NCI-H460 (cell line): ENCODE measurements at places on chromosomes 13 and 19.
A peak's percentile ranks its signal among the peaks of the same experiment; 100 is the strongest.

DNA sequence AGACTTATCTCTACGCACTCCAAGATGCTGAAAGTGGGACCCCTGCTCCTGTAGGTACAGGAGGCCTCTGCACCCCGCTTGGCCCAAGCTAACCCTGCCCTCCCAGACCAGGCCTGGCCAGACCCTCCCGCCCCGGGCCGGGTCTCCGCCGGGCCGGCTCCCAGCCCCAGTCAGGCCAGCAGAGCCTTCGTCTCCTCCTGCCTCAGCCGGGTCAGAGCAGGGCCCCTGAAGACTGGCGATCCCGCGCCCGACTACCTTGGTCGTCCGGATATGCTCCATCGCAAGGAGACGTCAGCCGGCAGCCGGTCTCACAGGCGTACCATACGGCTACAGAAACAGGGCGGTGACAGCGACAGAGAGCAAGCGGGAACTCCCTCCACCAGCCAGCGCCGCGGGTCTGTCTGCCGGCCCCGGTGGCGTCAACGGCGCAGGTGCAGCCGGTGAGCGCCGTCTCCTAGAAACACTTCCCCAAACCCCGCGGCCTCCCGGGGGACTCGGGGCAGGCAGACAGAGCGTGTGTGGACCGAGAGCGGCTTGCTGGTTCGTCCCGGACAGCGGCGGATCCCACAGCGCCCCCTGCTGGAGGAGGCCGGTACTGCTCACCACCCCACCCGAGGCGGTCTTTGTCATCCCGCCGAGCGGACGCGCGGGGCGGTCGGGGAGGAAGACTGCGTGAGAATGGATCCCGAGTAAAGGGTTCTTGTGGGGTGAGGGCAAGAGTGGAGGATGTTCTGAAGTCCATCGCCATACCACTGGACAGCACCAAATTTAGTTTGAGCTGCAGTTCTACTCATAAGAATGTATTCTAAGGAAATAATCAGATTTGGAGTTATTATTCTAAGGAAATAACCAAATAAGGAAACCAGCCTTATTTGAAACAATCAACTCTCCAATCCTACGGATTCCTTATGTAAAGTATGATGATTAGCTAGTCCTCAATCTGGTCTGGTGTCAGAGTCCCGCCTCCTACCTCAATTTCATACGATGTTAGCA, at the start of gene MTMR6:
Gene MTMR6, minus strand, starts transcription at position 520 of the 993 bp plus-strand sequence. Its CDS starts 241 bp downstream, at position 279.
- DNase-seq, result peak; percentile 59

DNA sequence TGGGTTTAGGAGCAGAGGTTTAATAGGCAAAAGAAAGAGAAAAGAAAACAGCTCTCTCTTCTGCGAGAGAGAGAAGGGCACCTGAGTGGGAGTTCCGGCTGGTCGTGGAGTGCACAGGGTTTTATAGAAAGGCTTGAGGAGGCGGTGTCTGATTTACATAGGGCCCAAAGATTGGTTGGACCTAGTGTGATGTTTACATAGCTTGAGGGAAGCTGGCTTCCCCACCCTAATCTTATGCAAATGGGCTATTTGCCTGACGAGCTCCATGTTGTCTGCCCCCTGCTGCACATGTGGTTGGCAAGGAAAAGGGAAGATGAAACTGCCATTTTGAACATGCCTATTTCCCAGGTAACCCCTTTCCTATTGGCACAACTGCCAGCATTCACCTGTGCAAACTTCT, 21.5 kb upstream of the MEDAG start:
- no peak for DNase-seq

DNA sequence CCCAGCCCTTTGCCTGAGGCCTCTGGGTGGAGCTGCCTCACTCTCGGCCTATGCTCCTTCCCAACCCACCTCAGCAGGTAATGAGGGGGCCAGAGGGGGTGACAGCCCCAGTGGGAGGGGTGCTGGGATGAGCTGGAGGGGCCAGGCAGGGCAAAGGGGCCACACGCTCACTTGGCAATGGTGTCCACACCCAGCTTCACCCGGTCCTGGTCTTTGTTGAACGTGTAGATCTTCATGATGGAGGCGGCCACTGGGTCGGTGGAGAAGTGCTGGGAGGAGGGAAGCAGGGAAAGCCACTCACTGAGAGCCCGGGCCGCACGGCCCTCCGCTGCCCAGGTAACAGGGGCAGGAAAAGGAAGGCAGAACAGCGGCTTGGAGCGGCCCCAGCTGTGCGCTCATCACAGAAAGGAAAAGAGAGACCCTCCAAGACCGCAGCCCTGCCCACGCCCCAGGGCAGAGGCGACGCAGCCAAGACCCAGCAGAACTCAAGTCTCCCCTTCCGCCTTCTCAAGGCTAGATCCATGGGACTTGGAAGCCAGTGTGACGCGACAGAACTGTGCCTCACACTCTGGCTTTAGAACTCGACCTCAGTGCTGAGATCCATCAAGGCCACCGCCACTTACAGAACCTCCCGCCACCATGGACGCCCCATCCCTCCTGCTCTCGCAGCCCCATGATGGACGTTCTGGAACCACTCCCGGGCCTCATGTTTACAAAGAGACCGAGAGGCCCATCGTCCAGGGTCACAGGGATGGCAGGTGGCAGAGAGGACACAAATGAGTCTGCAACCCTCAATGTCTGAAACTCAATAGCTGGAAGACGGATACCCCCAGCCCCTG, 9.2 kb downstream of the UBXN6 start:
- no peak for DNase-seq

- no peak for DNase-seq
These were observed 4.6 kb downstream of the IGFL4 start for GRCh38 chr19:46035986-46036743.

DNA sequence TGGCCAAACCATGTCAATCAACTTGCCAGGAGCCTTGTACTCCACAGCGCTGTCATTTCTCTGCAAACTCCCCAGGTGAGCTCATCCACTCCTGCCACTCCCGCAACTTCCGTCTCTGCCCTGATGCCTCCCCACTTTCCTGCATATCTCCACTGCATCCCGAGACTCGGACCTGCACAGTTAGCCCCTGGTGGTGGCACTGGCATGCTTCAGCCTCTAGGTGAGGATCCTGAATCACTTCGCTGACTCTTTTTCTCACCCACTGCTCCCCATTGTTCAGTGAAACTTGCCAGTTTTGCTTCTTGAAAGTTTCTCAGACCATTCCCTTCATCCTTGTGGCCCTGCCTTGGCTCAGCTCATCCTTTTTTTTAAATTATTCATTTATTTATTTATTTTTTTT, 3.4 kb upstream of the CTU1 start:
- DNase-seq, result no peak

DNA sequence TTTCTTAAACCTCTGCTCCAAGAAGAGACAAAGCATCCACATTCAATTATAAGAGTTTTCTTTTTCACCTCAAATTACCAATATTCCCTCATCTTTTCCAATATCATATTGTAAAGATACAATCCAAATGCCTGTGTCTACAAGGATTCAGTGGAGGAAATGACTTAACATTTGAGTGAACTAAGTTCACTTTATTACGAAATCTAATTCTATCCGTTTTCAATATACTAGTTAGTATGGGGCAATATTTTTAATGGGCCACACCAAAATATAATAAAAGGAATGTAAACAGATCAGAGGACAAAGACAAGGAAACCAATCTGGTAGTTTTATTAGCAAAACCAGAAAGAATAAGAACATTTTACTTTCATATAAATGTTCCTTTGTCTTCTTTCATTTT, 136.0 kb downstream of the DCLK1 start:
- no peak for DNase-seq

DNA sequence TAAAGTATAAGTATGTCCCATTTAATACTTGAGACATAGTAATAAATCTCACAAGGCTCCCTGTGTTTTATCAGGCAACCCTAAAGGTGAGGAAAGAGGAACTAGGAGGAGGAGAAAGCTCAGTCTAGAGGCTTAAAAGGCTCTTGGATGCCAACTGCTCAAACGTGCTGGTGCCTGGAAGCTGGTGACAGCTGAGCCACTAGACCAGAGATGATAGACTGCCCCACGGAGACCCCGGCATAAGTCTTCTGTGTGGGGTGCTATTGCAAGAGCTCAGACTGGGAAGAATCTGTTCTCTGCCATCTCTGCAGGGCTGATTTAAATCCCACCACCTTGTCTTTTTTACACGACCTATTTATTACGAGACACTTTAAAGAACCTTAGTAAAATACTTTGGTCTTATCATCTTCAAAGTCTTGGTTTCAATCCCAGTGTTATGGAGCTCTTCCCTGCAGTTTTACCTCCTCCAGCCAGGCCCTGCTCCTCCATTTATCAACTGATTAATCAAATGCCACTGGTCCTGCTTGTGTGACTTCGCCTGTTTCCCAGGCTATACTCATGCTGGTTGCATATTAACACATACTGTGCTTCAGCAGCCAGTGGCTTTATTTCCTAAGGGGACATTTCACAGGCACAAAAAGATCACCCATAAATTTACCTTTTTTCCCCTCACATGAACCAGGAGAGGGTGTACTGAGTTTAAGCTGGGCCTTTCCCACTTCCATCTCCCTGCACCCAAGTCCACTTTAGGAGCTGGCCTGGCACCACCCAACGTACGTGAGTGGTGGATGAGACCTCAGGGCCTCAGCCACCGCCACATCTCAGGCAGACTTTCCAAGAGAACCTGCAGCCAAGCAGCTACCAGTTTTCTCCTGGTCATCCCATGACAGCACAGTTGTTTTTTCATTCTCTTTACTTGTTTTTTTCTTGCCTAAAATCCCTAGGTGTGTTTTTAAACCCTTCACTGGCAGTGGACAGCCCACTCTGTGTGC, 7.8 kb upstream of the ATP12A start:
- no peak for DNase-seq

DNA sequence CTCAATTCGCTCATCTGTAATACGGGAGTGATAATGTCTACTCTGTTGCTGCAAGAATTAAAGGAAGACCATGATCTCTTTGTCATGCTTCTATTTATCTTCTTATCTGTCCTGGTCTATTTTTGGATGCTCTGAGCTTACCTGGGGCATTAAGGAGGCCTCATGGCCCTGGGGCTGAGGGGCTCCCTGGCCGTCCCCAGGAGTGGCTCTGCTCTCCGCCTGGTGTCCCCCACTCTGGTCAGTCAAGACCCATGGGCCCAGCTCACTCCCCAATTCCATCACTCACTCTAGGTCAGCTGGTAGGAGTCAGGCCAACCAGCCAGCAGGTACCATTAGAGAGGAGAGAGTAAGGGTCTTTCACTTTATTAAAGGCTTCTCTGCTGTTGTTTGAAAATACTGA, 1.1 kb upstream of the CHST8 start:
- no peak for DNase-seq

DNA sequence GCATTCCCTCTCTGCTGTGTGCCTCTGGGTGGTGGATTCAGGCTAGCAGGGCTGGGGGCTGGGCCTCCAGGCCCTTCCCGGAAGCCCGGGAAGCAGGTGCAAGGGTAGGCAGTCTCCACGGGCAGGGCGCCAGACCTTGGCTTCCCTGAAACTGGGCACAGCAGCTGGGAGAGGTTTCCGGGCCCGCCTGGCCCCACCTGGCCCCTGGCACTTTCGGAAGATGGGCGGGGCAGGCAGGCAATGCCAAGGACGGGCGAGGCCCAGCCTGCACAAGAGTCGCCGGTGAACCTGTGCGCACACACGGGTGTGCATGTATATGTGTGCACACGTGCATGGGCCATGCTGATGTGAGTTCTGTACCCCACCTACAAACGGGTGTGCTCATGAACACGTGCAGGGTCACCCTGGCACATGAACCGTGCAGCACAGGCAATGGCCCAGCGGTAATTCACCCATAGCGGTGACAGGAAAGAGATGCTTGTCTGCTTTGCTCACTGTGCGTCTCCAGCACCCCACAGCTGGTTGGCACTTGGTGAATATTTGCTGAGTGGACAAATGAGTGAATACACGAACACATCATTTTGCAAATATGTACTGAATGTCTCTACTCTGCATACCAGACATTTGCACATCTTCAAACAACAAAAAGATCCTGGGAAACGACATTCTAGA, 15.3 kb downstream of the GADD45B start:
- DNase-seq, result no peak

DNA sequence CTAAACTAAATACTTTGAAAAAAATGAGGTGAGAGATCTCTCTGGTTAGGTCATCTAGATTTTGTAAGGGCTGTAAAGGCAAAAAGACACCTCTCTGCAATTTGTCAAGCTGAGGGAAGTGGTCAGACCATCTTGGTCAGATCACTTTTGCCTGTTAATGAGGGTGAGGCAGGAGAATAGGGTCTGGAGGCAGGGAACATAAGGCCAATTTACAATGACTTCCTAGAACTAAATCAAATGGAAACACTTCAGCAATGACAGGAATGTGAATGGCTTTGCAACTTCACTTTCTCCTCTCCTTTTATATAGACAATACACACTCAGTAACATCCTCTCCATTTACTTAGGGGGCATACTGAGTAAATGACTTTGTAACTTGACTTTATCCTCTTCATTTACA, 1653.4 kb downstream of the SLITRK5 start:
- no peak for DNase-seq

DNA sequence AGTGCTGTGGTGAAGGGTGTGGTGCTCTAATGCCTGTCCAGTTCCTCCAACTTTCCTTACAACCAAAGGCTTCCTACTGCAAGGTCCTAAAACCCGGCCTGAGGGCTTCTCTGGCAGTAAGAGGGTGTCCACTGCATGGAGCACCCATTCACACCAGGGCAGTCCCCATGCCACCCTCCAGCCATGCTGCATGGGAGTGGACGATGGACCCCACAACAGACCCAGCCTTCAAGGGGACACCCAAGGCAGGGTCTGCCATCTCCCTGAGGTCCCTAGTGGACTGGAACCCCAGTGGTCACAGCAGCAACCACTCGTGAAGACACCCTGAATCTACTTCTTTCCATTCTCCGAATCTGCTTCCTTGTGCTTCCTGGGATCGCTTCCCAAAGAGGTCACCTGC, 117.6 kb upstream of the SOX1 start:
- no peak for DNase-seq

GRCh38 chr19:50792272-50793250, 2.3 kb downstream of the ACP4 start:
- DNase-seq, result no peak

- no peak for DNase-seq
These were observed 516.3 kb upstream of the HTR2A start for GRCh38 chr13:47413112-47413511.

DNA sequence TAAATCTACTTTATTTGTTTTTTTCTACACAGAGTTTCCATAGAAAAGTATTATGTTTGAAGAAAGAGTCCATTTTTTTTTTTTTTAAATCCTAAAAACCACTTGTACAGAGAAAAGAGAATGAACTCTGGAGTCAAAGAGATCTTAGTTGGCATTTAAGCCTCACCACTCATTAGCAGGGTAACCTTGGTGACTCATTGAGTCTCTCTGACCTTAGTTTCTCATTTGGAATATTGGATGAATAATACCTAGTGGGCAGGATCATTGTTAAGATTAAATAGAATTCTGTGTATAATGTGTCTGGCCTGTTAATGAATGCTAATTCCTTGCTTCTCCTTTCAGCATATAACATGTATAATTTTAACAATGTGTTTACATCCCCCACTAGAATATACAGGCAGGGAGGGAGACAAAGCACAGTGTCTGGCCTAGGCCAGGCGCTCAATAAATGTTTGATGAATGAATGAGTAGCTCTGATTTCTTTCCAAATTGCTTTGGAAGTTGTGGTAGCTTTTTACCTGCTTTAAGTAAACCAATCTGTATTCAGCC, 48.7 kb upstream of the MYCBP2 start:
- no peak for DNase-seq

- DNase-seq, result no peak
These were observed 32.0 kb downstream of the RUBCNL start for GRCh38 chr13:46355088-46355468.
